ENCODE measurements at places on chromosomes 4 and X. TPM values are rescaled to one million over a fixed set of nuclear protein-coding genes. Genes with fewer than 3 reads are reported as not detected.

TRIM60 gene
- not detected for polyA plus RNA-seq

MRPL1 gene
- 34.1 TPM for polyA plus RNA-seq

DNA sequence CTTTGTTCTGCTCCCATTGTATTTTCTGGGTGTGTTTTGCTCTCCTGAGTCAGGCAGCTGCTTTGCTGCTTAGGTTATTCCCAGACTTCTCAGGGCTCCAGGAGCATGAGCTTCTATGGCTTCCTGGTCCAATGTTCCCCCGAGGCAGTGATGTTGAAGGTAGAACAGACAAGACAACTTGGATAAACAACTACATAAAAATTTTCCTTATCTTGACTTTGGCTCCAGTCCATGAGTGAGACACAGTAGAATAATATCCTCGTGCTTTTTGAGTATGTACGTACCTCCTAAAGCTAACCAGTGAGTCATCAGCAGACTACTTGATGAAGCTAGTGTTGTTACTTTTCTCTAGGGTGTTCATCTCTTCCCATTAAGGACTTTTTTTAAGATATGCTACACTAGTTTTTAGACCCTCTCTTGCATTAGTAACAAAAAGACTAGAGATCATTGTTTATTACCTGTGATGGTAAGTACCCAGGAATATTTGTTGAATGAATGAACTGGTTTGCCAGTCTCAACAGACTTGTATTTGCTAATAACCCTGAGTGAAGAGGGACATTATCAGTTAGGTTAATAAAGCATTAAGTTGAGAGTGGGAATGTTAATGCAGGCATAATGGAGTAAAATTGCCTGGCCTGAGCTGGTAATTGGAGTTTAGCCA is 131.9 kb downstream of the FHIP1A start:
- DNase-seq: peak; percentile 65

GRCh38 chrX:54482839-54483593 is 13.0 kb downstream of the FGD1 start:
- no peak for DNase-seq

DNA sequence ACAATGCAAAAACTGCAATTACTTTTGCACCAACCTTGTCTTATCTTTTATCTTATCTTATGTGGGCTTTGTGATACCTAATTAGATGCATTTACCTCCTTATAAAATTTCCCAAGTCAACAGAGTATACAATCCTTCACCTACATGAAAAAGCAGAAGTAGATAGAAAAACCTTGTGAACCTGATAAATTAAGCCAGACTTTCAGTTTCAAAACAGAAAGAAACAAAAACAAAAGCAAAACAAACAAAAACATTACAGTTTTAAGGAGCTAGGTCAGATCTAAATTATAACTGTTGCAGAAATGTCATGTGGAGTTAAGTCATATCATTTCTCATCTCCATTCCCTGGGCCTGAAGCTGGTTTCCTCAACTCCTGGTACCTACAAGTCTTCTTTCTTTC is 24.9 kb upstream of the CXXC4 start:
- no peak for DNase-seq

GRCh38 chr4:75081561-75081960 is 148.6 kb downstream of the PARM1 start:
- DNase-seq: no peak

DNA sequence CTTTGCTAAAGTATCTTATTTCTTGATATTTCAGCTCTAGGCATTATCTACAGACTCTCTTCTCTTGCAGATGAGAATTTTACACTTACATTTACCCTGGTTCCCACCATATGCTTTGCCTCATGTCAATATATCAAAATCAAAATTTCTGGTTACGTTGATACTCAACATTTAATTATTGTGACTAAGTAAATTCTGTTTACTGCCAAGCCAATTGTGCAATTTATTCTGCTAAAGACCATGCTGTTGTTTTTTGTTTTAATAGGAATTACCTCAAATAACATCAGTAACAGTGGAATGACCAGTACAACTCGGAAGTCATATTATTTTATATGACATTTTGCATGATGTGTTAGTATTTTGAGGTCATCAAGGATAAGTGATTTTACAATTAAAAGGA is 125.5 kb downstream of the IL15 start:
- no peak for DNase-seq
